Activated CD4-positive, CD25-positive, alpha-beta regulatory T cell (primary cell): ENCODE measurements at places on chromosomes 13 and 19.

GRCh38 chr19:55423225-55424005, 15.8 kb upstream of the UBE2S start:
- DNase-seq, result no peak

GRCh38 chr13:27349458-27349857, 75.0 kb upstream of the GTF3A start:
- DNase-seq, result no peak

DNA sequence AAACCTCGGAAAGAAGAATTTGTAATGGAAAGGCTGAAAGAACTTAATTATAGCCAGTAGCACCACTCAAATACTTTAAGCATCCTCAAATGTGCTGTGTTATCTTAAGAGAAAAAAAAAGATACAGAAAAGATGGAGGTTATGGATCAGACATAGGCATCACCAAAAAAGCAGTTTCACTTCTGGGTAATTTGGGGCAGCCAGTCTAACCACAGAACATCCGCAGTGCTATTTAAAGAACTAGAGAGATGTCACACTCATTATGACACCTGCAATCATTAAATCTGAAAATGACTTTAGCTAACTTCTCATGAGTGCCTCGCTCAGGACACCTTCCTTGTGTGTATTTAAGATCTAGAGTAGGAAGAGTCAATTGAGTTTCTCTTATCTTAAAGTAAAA, 211.8 kb downstream of the RBM26 start:
- DNase-seq, result no peak

GRCh38 chr13:111324736-111325135, 4.3 kb downstream of the TEX29 start:
- DNase-seq, result no peak

DNA sequence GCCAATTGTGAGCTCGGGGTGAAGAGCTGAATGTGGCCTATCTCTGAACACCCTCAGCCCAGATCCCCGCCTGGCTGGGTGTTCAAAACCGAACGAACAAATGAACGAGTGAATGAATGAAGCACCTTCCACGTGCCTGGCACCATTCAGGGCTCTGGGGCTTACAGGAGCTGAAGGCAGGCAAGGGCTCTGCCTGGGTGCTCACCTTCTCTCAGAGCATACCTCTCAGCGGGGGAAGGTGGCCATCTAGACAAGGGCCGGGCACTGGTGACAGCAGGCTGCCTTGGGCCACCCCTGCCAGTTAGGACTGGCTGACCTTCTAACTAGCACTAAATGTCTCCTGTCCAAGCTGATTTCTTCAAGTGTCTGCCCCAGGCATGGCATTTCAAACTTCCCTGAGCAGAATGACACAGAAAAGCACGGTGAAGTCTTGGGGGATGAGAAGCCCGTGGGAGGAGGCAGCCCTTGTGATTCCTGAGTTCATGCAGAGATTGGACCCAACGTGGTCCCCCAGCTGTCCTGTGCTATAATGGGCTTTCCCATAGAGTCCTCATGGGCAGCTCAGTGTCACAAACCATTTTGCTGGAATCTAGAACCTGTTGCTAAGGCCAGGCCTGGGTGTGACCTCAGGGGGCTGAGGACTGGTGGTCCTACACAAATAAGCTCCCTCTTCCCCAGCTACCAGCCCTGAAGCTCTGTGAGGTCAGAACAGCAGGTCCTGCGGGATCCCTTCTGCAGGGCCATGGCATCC, 27.9 kb upstream of the VSTM2B start:
- DNase-seq, result no peak

DNA sequence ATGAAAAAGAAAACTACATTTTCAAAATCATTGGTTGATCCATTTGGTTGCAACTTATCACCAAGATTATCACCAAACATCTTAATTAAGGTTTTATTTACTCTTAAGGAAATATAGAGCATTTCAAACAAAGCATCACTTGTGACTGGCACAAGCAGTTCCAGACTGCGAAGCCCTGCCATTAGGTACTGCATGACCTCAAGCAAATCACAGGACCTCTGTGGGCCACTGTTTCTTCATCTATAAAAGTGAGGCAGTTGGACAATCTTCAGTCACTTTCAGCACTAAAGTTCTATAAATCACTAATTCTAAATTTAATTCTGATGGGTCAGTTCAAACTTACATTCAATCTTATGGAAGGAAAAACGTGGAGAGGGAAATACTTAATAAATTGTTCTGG, 2.0 kb downstream of the ELF1 start:
- DNase-seq, result no peak

GRCh38 chr13:96982672-96983071, 11.6 kb downstream of the OXGR1 start:
- no peak for DNase-seq

DNA sequence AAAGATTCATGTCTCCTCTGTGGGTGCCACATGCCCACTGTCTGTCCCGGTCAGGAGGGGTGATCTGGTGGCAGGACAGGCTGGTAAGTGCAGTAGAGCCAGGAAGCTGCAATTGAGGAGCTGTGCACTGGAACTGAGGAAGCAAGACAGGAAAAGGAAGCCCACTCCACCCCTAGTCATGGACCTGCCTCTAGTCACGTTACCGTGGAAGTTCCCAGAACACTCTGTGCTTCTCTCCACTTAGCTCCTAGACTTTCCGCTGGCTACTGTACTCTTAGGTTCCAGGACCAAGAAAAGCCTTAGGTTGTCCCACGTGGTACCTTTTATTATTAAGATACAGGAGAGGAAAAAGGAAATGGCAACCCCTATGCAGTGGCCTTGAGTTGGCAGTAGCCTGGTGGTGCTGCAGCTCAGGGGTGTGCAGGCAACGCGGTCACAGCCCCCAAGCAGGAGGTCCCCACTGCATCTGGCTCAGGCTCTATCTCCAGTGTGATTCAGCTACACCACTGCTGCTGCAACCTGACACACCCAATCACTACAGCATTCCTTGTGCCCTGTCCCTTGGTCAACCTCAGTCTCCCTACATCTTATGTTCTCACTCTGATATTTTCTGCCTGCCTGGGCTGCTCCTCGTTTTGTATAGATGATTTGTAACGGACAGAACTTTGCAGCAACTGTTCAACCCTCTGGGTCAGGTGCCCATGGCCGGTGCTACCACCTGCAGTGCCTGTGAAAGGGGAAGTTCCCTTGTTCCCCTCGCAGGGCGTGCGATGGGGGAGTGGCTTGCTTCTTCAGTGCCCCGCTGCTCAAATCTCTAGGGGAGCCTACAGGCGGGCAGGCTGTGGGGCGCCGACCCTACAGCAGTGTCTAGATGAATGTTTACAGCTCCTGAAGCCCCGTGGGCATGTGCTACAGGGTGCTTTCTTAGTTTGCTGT, 24.4 kb upstream of the GPR12 start:
- DNase-seq, result no peak

DNA sequence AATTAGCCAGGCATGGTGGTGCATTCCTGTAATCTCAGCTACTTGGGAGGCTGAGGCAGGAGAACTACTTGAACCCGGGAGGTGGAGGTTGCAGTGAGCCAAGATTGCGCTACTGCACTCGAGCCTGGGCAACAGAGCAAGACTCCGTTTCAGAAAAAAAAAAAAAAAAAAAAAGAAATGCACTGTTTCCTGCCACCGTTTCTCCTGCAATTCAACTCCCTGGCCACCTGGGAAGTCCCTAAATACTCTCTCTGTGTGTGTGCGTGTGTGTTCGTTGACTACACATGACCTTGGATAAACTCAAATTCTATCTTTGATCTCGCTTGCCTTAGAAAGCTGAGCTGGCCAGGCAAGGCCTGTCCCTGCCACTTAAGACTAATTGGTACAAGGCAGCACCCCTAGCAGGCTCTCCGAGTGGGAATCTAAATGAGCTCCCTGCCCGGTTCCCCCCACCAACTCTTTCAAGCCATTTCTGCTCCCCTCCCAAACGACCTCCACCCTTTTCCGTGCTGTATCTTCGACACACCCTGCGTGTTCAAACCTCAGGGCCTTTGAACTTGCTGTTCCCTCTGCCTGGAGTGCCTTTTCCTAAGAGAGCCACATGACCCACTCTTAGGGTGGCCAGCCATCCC, 5.2 kb upstream of the BCAT2 start:
- no peak for DNase-seq

DNA sequence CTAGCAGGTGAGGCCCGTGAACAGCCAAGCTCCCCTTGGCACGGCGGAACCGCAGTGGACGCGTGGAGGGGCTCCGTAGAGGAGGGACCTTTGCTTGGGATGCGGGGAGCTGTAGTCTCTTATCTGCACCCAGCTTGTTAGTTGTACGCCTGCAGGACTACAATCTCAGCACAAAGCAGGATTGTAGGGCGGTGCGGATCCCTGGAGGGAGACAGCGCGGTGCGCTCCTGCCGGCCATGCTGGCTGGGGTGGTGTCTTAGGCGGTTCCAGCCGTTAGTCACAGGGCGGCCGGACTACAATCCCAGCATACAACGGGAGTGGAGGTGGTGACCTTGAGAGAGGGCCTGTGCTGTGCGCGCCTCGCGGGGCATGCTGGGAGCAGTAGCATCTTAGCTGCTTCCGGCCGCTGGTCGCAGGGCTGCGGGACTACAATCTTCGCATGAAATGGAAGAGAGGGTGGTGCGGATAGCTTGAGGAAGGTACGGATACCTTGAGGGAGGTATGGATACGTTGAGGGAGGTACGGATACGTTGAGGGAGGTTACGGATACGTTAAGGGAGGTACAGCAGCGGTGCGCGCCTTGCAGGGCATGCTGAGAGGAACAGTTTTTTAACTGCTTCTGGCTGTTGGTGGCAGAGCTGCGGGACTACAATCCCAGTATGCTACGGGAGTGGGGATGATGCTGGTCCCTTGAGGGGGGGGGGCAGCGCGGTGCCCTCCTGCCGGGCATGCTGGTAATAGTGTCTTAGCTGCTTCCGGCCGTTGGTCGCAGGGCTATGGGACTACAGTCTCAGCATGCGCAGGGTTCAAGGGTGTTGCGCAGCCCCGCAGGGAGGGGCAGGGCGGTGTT, 1419.1 kb downstream of the UQCRFS1 start:
- DNase-seq, result peak; percentile 83

GRCh38 chr19:7360393-7360984, 11.8 kb downstream of the ARHGEF18 start:
- DNase-seq, result no peak

DNA sequence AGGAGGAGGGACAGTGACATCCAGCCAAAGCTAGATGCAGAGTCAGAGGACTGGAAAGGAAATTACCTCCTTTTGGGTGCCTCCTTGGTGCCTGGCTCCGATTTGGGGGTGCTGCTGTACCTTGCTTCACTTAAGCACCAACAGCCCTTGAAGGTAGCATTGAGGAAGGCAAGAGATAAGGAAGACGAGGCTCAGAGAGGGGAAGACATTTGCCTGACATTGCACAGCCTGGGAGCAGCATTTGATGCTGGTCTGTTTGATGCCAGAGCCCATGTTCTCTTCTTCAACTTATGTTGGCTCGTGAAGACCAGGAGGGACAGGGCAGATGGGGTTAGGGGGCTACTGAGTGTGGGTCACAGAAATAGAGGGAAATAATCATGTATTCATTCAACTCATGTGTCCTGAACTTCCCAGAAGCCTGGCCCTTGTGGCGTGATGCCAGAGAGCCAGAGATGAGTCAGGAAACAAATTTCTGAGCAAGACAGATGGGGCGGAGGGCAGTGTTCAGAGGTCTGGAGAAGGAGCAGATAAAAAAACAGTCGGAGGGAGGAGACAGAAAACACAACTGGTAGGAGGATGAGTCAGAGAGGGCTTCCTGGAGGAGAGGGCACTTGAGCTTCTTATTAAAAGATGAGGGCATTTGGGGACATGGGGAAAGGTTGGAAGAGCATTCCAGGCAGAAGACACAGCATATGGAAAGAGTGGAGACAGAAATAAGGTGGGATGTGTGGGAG, 3.0 kb upstream of the C19orf81 start:
- DNase-seq, result no peak

- no peak for DNase-seq
These were observed 24.5 kb upstream of the CCNE1 start for GRCh38 chr19:29787281-29787680.

GRCh38 chr13:99614465-99614885, 113.2 kb downstream of the TM9SF2 start:
- DNase-seq, result peak; percentile 13

GRCh38 chr19:47610902-47611301, 2.0 kb downstream of the BICRA start:
- DNase-seq, result no peak

DNA sequence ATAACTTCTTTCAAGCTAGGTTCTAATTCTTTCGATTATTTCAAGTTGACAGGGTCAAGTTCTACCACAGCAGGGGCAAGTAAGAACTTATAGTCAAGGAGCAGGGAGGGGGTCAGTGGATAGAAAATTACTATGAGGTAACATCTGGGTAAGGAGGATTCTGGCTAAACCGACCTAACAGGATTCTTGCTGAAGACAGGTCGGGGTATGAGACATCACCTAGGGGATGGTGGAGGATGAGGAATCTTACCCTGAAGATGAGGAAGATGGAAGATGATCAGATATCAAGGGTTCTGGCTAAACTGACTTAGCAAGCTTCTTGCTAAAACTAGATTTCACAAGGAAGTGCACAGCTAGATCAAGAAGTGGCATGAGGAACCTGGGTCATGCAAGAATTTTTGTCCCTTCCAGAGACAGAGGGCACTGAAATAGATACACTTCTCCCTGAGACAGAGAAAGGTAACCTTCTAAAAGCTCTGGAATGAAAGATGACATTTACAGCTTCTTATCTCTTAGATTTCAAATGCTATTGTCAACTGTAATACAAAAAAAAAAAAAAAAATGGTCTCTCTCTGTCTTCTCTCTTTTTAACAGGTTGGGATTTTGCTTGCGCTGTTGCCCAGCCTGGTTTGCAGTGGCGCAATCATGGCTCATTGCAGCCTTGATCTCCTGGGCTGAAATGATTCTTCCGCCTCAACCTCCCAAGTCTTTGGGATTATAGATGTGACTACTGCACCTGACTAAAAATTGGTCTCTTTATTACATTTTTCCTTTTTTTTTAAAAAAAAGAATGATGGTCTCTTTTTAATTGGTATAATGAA, 9.6 kb upstream of the METTL21C start:
- no peak for DNase-seq

DNA sequence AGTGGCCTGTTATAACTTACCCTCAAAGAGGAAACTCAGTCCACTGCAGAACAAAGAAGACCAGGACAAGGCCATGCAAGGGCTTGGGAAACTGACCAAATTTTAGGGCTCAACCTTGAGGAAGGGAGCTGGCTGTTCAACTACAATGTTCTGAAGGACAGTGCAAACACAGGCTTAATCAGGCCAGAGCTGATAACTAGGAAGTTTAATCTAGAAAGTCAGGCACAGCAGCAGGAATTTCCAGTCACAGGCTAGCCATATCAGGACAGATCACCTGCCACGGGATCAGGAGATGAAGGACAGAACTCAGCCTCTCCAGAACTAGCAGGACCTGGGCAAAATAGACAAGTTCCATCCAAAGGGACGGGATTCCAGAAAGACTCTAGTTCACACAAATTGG, 89.4 kb downstream of the ENOX1 start:
- DNase-seq, result no peak
